ENCODE measurements at places on chromosomes 3 and 15. TPM values are rescaled to one million over a fixed set of nuclear protein-coding genes. Genes with fewer than 3 reads are reported as not detected.
A peak's percentile ranks its signal among the peaks of the same experiment; 100 is the strongest.

The ANKUB1 gene
- not detected for total RNA-seq

GRCh38 chr3:149902498-149903139 lies 68.1 kb downstream of the PFN2 start:
- no peak for DNase-seq

GRCh38 chr3:14899993-14900618 lies 47.3 kb upstream of the NR2C2 start:
- no peak for DNase-seq

- no peak for DNase-seq
Observed at GRCh38 chr3:192884777-192885773, 32.6 kb downstream of the MB21D2 start.

GRCh38 chr3:45606991-45607712 lies 12.6 kb downstream of the LIMD1 start:
- DNase-seq, result peak; percentile 44
